ENCODE measurements at places on chromosomes 7 and 10.

GRCh38 chr10:110254467-110254866, 47.1 kb downstream of the MXI1 start:
- no peak for DNase-seq

DNA sequence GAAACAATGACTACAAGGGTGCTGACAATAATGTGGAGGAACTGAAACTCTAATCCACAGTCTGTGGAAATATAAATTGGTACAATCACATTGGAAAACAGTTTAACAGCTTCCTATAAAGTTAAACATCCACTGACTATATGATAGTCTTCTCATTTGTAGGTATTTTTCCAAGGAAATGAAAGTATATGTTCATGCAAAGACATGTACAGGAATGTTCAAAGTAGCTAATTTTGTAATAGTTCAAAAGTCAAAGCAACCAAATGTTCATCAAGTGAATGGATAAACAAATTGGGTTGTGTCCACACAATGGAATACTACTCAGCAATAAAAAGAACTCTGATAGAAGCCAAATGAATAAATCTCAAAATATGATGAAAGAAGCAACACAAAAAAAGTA, 626.0 kb upstream of the IGFBP3 start:
- DNase-seq: no peak

DNA sequence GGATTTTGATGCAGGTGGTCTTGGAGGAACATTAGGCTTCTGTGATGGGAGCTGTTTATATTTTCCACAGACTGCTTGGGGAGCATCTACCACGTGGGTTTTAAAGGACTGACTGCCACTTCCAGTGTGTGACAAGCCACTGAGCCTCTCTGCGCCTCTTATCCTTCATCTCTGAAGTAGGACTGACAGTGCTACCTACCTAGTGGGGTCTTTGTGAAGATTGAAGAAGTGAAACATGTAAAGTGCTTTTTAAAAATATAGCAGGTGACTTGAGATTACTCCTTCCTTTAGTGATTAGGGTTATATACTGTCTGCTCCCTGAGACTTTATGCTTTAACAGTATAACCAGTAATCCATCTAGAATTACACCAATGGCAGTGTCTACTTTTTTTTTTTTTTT, 29.9 kb downstream of the NKX2-3 start:
- DNase-seq: no peak

- DNase-seq: peak; percentile 97
Measured at GRCh38 chr10:73167783-73168464, at the start of the genes ECD and FAM149B1. Gene ECD, minus strand, starts transcription at chr10:73168008. Its CDS starts 4,071 bp downstream, at chr10:73163937. Gene FAM149B1, plus strand, starts transcription at chr10:73168119. Its CDS starts 221 bp downstream, at chr10:73168340.

GRCh38 chr7:145902123-145902522, 214.5 kb upstream of the CNTNAP2 start:
- DNase-seq: no peak

DNA sequence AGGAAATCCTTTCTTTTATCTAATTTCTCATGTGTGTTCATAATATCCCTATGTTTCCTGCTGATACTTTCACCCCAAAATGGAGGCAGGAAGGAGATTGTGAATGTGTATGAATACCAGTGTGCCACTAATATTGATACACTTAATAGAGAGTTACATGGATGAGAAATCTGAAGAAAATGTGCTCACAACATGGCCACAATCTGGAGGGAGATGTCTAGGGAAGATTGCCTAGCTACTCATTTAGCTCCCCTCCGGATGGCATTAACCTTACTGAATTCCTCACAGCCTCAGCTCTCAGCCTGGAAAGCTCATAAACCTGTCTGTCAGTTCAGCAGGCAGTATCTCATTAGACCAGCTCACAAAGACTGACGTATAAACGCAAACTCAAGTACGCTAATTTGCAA, 23.4 kb upstream of the DMTF1 start:
- DNase-seq: no peak

DNA sequence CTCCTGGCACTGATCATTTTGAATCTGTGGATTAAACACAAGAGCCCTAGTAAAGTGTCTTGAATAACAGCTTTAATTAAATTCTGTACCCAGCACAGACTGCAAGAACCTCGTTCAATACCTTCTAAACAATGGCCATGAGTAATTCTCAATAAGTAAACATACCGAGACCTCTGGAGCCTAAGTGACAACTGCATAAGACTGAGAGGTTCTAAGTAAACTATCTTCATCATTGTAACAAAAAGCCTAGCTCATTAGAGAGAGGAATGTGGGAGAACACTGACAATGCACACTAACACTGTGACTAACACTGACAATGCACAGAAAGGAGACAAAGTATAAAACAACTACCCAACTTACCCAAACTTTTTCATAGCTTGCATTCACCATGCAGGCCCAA, 117.4 kb downstream of the ELAPOR2 start:
- no peak for DNase-seq

DNA sequence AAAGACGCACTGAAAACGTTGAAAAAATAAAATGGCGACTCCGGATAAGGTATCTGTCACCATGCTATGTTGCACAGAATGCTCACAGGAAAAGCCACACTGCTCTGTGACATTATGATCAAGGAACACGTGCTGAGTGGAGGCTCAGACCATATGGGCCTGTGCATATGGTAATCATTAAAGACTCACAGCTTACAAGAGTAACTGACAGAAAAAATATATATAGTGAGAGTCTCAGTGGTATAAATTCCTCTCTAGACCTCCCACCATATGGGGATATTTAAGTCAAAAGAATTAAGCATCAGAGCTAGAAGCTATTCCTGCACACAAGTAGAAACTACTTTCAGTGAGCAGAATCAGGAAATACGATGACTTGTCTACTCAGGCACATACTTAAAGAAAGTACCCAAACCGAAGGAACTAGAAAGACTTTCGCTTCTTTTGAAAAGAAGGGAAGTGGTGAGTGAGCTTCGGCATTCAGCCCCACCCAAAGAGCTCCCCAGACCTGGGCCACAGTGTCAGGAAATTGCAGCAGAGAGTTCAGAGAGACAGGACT, 65.1 kb upstream of the MPP7 start:
- DNase-seq: peak; percentile 69

GRCh38 chr10:4390219-4390618, 435.8 kb upstream of the AKR1E2 start:
- no peak for DNase-seq

- DNase-seq: peak; percentile 41
Measured at GRCh38 chr10:70348228-70348850, 34.1 kb downstream of the LRRC20 start.

DNA sequence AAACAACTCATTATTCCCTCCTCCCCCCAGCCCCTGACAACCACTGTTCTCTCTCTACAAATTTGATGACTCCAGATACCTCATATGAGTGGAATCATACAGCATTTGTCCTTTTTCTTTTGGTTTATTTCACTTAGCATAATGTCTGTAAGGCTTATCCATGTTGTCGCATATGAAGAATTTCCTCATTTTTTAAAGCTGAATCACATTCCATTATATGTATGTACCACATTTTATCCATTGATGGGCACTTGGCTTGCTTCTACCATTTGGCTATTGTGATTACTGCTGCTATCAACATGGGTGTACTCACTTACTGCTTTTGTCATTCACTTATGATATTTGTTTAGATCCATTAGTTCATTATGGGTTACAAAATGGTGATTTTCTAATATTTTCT, 112.8 kb downstream of the BUB3 start:
- DNase-seq: no peak

GRCh38 chr7:118179191-118179590, 4.8 kb upstream of the LSM8 start:
- DNase-seq: no peak

DNA sequence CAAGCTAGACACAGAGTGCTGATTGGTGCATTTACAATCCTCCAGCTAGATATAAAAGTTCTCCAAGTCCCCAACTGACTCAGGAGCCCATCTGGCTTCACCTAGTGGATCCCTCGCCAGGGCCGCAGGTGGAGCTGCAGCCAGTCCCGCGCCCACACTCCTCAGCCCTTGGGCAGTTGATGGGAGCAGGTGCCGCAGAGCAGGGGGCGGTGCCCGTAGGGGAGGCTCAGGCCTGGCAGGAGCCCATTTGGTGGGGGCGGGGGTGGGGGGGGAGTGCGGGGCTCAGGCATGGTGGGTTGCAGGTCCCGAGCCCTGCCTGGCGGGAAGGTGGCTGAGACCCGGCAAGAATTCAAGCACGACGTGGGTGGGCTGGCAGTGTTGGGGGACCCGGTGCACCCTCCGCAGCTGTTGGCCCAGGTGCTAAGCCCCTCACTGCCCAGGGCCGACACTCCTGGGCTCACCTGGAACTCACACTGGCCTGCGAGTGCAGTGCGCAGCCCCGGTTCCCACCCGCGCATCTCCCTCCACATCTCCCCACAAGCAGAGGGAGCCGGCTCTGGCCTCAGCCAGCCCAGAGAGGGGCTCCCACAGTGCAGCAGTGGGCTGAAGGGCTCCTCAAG, 101.7 kb downstream of the ZNF438 start:
- no peak for DNase-seq

DNA sequence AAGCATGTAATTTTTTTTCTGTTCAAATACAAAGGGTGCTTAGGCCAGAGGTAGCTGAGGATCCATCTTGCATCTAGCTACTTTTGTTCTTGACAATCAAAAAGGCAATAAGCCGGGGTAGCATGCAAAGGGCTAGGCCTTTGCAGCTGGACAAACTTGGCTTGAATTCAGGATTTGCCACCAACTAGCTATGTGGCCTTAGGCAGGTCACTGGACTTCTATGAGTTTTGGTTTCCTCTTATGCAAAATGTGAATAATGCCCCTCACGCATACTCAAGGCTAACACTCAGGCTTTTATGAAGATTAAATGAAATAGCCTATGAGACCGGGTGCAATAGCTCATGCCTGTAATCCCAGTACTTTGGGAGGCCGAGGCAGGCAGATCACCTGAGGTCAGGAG, 19.3 kb downstream of the GFRA1 start:
- no peak for DNase-seq

DNA sequence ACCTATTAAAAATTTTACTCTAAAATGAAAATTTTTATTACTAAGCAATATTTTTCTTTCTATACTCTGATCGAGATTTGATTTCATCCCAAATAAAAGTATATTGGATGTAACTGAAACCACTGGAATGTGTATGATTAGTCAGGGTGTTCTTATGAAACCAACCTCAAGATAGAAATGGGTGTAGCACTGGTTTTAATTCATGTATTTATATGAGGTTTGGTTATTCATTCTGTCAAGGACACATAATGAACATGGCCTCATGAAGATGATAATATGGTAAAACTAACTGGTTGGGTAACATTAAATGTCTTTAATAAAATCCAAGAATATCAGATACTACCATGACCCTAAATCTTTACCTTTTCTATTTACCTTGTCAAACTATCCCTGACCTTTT, 197.7 kb downstream of the SEMA3A start:
- DNase-seq: no peak

GRCh38 chr7:131493581-131493980, 62.8 kb downstream of the PODXL start:
- no peak for DNase-seq

DNA sequence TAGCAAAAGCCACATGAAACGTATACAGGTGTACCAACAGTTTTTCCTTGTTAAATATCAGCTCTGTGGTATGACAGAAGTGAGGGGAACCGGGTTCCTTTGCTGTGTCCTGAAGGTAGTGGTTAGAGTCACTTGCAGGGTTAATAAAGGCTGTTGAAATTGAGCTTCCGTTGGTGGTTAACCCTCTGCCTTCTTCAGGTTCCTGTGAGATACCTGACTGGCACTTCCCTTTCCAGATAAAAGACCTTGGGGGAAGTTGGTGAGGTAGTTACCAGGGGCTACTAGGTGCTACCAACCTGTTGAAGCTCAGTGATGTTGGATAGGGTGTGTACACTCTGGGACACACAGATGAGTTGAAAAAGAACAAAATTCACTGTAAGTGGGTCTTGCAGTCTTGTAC, 384.1 kb downstream of the GATA3 start:
- peak; percentile 20 for DNase-seq

- peak; percentile 59 for DNase-seq
Measured at GRCh38 chr10:18104223-18104872, 35.9 kb upstream of the CACNB2 start.

GRCh38 chr7:158300427-158300826, 287.2 kb downstream of the PTPRN2 start:
- DNase-seq: no peak

- DNase-seq: no peak
Measured at GRCh38 chr10:16626697-16627096, 105.0 kb upstream of the C1QL3 start.

- no peak for DNase-seq
Measured at GRCh38 chr10:108454793-108455192, 1290.3 kb upstream of the SORCS1 start.

DNA sequence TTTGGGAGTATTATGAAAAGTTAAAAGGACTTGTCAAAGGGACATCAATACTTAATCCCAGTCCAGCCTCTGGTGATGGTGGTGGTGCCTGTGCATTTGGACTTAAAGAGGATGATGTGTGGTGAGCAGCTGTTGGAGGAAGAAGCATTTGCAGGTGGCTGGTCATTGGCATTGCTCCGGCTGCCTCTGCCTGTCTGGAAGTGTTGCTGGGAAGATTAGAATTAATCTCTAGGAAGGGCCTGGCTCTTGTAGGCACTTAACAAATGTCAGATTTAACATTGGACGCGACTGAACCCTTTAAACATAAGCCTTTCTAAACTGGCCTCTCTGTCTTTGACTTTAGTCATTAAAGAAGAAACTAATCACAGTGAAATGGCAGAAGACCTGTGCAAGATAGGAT, 58.8 kb downstream of the FIGNL1 start:
- no peak for DNase-seq

DNA sequence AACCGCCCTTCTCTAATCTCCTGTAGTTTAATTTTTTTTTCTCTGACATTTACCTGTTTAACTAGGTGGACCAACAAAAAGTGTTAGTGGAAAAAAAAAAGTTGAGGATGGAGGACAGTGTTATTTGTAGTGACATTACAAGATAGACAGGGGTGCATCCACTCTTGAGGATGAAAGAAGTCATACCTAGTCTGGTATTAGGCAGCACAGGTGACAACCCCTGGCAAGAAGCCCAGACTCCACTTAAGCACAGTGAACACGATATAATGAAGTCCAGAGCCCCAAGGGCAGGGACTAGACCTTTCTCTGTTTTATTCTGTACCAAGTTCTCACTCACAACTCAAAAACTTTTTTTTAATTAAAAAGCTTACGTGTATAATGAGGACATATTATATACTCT, 268.4 kb downstream of the GPR37 start:
- no peak for DNase-seq

- no peak for DNase-seq
Measured at GRCh38 chr7:126818393-126819196, 434.1 kb downstream of the GRM8 start.

DNA sequence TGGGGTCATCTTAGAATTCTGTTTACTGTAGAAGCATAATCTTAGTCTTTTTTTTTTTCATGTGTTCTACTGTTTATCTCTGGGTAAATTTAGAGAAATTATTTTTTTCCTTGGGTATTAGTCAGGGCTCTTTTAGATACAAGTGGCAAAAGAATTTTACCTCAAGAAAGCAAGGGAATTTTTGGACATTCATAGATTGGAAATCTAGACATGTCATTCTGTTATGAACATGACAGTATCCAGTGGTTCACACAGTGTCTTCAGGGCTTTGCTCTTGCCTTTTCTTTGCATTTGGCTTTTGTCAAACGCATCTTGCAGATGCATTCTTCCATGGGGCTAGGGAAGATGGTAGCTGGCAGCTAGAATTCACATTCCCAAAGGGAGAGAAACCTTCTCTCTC, 13.7 kb upstream of the TAS2R41 start:
- DNase-seq: no peak

GRCh38 chr7:27804139-27804538, 64.2 kb downstream of the TAX1BP1 start:
- DNase-seq: no peak

GRCh38 chr10:107141524-107142061, 22.9 kb downstream of the SORCS1 start:
- no peak for DNase-seq

GRCh38 chr7:108261560-108262255, 131.5 kb upstream of the LAMB4 start:
- no peak for DNase-seq

- no peak for DNase-seq
Measured at GRCh38 chr10:707456-707855, 18.0 kb upstream of the DIP2C start.

Measured in activated T-cell treated with anti-CD3 and anti-CD28 coated beads, Interleukin-2, amount 50 U/mL, for 48 hours (primary cell).